ENCODE measurements at places on chromosomes 12 and 14. TPM values are rescaled to one million over a fixed set of nuclear protein-coding genes. Genes with fewer than 3 reads are reported as not detected.

Gene MYL6B
- 39.5 TPM for total RNA-seq

Gene FBXW8
- total RNA-seq, result 30.8 TPM

Gene RPS29
- 1,752 TPM for total RNA-seq

Gene AKAP3
- 3.5 TPM for total RNA-seq

Gene TBX3
- 24.7 TPM for total RNA-seq

Gene FRMD6
- total RNA-seq, result 546 TPM

Gene KMT2D
- total RNA-seq, result 42.5 TPM

Gene FOXN3
- total RNA-seq, result 31.1 TPM

Gene OR11G2
- not detected for total RNA-seq

Gene MYH6
- total RNA-seq, result not detected

Gene ASB2
- total RNA-seq, result 1.1 TPM

Gene PTPRB
- total RNA-seq, result 2.2 TPM

Gene SMOC1
- not detected for total RNA-seq

Gene PAWR
- 29.5 TPM for total RNA-seq

Gene FLVCR2
- 1.1 TPM for total RNA-seq

Gene ASCL1
- total RNA-seq, result not detected

Gene FAM186B
- 0.14 TPM for total RNA-seq

Gene C12orf60
- 0.86 TPM for total RNA-seq

Gene OR6C4
- total RNA-seq, result not detected

Gene LRRK2
- 1.1 TPM for total RNA-seq

Gene CACNA1C
- 3.6 TPM for total RNA-seq

Gene NUAK1
- 43.8 TPM for total RNA-seq

Gene PRH2
- total RNA-seq, result not detected
